ENCODE measurements at places on chromosomes 13 and 19.

GRCh38 chr19:15297416-15298224 is 34.7 kb downstream of the BRD4 start:
- DNase-seq = no peak

GRCh38 chr13:32153056-32153455 is 121.5 kb downstream of the FRY start:
- no peak for DNase-seq

DNA sequence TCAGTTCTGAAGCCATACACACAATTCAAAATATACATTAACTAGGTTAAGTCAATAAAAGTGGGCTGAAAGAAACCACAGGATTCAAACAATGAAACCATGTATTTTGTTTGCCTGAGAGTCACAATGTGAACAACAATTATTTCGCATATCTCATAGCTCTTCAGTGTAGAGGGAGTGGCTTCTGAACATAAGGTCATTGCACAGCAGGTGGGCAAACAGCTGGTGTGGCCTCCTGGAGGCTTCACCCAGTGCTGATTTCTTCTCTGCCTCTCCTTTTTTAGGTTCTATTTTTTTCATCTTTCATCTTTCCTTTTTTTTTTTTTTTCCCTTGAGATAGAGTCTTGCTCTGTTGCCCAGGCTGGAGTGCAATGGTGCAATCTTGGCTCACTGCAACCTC is 40.4 kb upstream of the ZNF254 start:
- DNase-seq = no peak

DNA sequence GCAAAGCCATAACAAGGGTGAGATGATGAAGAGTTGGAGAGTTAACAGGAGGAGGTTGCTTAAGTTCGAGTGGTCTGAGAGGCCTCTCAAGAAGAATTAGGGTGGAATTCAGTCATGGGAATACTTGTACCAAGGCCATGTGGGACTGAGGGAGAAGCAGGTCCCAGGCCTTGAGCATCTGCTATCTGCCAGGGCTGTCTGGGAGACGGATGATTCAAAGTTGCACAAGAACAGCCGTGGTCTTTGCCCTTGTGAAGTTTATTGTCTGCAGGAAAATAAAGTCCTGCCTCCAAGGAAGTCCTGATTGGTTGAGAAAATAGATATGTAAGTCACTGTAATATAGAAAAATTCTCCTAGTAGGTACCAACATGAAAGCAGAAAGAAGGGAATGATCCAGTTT is 178.8 kb upstream of the RFC3 start:
- DNase-seq = no peak

DNA sequence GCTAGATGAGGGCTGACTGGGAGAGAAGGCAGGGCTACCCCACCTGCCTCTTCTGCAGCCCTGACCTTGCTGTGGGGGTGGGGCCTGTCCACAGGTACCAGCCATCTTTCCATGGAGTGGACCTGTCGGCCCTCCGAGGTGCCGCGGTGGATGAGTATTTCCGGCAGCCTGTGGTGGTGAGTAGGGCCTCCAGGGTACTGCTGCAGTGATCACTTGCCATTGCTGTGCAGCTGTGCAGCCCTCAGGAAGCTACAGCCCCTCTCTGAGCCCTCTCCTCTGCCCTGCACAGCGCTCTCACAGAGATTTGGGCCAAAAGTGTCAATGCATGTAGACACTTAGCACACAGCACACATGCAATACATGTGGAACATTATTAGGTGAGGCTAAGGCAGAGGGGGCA is 11.8 kb downstream of the YIPF2 start:
- no peak for DNase-seq

GRCh38 chr19:23436318-23436717 is 41.0 kb upstream of the ZNF91 start:
- DNase-seq = no peak

DNA sequence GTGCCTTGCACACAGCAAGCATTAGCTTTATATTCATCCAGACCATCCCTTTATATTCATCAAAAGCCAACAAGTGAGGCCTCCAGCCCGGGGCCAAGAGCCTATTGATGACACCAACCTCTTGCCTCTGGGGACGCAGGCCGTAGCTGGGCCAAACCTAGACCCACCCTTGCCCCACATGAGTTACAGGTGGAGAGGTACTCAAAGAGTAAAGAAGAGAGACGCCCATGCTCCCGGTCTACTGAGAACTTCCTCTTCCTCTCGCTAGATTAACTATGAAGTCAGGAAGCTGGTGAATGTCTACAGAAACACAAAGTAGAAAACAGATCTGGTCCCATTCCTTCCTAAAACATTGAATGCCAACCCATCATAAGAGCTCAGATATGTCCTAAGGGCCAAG is 3.8 kb upstream of the MLNR start:
- DNase-seq = no peak

GRCh38 chr13:71605744-71606143 is 261.3 kb downstream of the DACH1 start:
- DNase-seq = no peak

GRCh38 chr13:43822969-43823368 is 36.2 kb upstream of the ENOX1 start:
- DNase-seq = no peak

- no peak for DNase-seq
Measured at GRCh38 chr13:41610404-41610803, 153.1 kb downstream of the RGCC start.

GRCh38 chr13:25135896-25136295 is 36.2 kb downstream of the AMER2 start:
- DNase-seq = no peak

- no peak for DNase-seq
Measured at GRCh38 chr13:111423168-111423785, 102.8 kb downstream of the TEX29 start.

DNA sequence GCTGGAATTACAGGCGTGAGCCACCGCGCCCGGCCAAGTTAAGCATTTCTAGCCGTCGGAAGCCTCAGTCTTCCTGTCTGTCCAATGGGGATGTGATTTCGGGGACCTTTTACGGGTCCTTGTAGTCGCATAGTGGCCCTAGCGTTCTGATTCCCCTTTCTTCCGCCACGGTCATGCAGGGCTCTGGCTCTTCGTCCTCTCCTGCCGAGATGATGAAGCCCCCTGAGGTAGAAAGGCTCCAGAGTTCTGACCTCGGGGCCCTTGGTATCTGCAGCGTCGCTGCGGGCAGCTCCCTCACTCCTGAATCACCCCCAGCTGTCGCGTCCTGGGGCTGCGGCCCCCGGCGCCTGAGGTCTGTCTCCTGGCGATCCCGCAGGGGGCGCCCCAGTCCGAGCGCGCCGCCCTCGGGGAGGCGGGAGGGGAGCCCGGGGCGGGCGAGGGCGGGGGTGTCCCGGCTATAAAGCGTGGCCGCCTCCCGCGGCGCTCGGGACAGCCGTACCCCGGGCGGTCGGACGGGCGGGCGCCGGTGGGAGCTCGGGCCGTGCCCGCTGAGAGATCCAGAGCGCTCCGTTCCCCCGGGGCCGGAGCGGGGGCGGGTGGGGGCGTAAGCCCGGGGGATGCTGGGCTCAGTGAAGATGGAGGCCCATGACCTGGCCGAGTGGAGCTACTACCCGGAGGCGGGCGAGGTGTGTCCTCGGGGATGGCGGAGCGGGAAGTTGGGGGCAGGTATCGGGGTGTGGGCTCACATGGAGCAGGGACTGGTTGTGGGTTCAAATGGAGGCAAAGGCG is at the start of gene FOXA3:
FOXA3 (plus strand) TSS at position 487 of the 789 bp plus-strand sequence; CDS start at position 618, 131 bp downstream.
- DNase-seq = peak; percentile 31

DNA sequence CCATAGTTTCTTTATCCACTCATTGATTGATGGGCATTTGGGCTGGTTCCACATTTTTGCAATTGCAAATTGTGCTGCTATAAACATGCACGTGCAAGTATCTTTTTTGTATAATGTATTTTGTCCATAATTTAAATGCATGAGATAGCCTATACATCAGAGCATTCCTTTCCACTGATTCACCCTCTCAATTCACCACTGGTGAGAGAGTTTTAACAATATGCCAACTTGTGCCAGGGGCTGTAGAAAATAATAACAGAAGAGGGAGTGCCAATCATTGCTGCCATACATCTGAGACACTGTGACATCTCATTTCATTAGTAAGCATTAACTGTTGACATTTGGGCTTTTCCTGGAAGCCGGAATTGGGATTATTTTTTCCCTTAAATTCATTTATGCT is 125.1 kb downstream of the RAP2A start:
- no peak for DNase-seq

DNA sequence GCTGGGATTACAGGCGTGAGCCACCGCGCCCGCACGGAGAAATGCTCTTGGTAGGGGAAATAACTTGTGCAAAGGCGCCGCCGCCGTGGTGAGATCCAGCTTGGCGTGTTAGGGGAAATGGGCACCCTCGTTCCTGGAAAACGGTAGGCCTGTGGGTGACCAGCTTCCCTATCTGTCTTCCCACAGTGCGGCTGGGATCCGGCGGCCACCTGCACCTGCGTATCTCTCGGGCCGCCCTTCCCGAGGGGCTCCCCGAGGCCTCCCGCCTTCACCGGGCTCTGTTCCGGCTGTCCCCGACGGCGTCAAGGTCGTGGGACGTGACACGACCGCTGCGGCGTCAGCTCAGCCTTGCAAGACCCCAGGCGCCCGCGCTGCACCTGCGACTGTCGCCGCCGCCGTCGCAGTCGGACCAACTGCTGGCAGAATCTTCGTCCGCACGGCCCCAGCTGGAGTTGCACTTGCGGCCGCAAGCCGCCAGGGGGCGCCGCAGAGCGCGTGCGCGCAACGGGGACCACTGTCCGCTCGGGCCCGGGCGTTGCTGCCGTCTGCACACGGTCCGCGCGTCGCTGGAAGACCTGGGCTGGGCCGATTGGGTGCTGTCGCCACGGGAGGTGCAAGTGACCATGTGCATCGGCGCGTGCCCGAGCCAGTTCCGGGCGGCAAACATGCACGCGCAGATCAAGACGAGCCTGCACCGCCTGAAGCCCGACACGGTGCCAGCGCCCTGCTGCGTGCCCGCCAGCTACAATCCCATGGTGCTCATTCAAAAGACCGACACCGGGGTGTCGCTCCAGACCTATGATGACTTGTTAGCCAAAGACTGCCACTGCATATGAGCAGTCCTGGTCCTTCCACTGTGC is 2.4 kb downstream of the GDF15 start:
- peak; percentile 55 for DNase-seq

- no peak for DNase-seq
Measured at GRCh38 chr13:114025714-114026431, 52.0 kb upstream of the C13orf46 start.

- DNase-seq = no peak
Measured at GRCh38 chr19:17504030-17504429, 7.4 kb upstream of the PGLS start.

GRCh38 chr19:50214699-50215543 is 11.5 kb downstream of the MYH14 start:
- DNase-seq = no peak

DNA sequence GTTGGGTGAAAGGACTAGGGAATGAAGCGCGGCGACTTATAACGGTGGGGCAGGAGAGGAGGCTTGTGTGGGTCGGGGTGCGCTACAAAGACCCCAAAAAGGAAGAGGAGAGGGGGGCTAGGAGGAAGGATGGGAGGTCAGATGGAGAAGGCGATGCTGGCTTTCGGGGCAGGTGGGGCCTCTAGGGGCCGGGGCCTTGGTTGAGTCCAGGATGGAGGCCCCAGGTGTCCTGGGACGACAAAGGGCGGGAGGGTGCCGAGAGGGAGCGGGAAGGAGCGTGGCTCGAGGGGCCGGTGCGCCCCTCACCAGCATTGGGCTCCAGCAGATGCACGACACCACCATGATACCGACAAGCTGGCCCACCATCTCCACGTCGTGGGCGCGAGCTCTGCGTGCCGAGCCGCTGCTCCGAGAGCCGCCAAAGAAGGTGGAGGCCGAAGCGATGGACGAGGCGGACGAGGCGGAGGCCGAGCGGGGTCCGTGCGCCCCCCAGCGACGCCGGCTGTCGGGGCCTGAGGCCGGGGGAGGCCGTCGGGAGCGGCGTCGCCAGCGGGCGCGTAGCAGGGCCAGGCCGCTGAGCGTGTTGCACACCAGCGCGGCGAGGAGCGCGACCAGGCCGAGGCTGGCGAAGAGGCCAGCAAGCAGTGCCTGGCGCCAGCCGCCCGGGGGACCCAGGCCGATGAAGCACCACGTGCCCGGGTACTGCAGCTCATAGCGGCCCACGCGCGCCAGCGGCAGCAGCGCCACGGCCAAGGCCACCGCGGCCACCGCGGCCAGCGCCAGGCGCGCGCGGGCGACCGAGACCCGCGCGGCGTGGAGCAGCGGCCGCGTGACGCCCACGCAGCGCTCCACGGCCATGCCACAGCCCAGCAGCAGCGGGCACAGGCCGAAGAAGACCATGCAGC is 1.8 kb downstream of the PTGER1 start:
- no peak for DNase-seq

DNA sequence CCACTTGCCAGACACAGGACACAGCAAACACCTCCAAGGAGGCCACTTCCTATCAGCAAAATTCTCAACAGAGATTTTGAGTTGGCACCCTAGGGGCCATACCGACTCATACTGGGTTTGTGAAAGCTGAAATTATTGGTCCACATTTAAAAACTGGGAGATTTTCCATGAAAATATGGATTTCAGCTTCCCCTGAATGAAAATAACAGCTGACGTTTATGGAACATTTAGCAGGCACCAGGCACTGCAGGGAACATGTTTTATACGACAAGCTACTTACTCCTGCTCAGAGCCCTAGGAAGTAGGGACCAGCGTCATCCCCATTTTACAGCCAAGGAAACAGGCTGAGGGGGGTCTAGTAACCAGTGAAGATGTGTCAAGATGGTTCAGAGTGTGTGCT is 169.3 kb downstream of the IER2 start:
- DNase-seq = no peak

- DNase-seq = no peak
Measured at GRCh38 chr13:99125326-99125915, 75.2 kb upstream of the UBAC2 start.

DNA sequence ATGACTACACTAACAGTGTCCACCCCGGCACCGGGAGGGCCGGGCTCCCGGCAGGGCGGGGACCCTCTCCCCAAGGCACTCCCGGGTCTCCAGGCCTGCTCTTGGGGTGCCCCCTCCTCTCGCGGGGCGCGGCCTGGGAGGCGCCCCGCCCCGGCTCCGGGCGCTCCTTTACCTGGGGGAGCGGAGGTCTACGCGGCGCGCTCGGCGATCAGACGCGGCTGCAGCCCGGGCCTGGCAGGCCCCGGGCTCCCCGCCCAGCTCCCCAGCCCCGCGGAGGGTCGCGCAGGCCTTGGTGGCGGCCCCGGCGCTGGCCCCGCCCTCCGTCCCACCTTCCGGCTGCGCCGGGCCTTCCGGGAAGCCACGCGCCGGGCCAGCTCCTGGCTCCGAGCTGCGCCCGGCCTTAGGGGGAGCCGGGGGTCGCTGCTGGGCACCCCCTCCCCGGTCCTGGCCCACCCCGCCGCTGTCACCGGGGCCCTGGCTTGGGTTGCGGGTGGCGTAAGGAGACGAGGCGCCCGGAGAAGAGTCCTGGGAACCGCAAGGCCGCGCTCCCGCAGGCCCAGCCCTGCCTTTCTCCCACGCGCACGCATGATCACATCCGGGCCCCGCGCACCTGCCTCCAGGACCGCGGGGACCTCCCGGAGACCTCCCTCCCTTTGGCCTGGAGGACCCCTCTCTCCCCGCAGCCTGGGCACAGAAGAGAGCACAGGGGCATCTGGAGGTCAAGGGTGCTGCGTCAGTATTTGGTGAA is at the start of gene C19orf12:
C19orf12 (minus strand) TSS at position 309 of the 748 bp plus-strand sequence. CDS start 6,848 bp downstream, outside the sequence.
- peak; percentile 57 for DNase-seq

DNA sequence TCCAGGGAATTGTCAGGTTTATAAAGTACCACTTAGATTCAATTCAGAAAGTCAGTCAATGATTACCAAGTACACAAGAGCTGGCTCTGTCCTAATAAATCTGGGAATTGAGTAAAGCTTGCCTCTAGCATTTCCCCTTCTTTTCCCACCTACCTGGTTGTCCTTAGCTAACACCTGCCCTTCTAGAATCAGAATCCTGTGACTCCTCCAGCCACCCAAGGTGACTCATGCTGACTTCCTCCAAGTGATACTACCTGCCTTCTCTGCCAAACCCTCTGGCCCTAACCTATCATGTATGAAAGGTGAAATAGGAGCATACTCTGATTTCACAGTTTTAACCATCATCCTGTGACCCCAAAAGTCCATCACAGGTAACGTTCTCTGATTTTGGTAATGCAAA is 151.2 kb downstream of the DIAPH3 start:
- DNase-seq = no peak
